ENCODE measurements at places on chromosomes 1 and 21. TPM values are rescaled to one million over a fixed set of nuclear protein-coding genes. Genes with fewer than 3 reads are reported as not detected.

CHRM3 gene
- total RNA-seq: 0.47 TPM

GRCh38 chr1:244849189-244849866, 13.9 kb downstream of the COX20 start:
- no peak for DNase-seq
- no peak overlapping the region for H3K27ac ChIP-seq
- no peaks in the 10 kb centered on the region for H3K4me1 ChIP-seq
- no peak overlapping the region for H3K4me3 ChIP-seq

DNA sequence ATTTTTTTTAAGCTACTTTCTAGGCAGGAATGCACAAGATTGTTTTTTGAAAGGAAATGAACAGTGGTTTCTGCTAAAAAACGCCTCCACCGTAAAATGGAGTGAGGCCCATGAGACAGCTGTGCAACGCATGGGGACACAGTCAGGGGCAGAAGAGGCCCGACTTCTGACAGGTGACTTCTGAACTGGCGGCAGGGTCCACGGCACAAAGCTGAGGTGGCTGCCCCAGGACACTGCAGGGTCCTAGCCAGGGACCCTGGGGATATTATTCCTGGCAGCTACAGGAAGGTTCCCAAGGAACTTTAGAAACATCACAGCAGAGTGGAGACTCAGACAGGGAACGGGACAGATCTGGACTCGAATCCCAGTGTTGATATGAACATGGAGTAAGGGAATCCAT, 75.1 kb downstream of the SIM2 start:
- peaks cover 7% of the 10 kb centered on the region for H3K4me1 ChIP-seq
- no peaks in the 10 kb centered on the region for H3K36me3 ChIP-seq
- H3K27me3 ChIP-seq: no peaks in the 10 kb centered on the region
- H3K27ac ChIP-seq: peak overlapping the region; percentile 14
- DNase-seq: peak; percentile 11
- H3K4me3 ChIP-seq: no peak overlapping the region

GRCh38 chr21:42547001-42547905, 33.6 kb downstream of the SLC37A1 start:
- no peak overlapping the region for H3K27ac ChIP-seq
- H3K4me3 ChIP-seq: no peak overlapping the region
- no peaks in the 10 kb centered on the region for H3K27me3 ChIP-seq
- no peaks in the 10 kb centered on the region for H3K4me1 ChIP-seq
- no peaks in the 10 kb centered on the region for H3K36me3 ChIP-seq

DNA sequence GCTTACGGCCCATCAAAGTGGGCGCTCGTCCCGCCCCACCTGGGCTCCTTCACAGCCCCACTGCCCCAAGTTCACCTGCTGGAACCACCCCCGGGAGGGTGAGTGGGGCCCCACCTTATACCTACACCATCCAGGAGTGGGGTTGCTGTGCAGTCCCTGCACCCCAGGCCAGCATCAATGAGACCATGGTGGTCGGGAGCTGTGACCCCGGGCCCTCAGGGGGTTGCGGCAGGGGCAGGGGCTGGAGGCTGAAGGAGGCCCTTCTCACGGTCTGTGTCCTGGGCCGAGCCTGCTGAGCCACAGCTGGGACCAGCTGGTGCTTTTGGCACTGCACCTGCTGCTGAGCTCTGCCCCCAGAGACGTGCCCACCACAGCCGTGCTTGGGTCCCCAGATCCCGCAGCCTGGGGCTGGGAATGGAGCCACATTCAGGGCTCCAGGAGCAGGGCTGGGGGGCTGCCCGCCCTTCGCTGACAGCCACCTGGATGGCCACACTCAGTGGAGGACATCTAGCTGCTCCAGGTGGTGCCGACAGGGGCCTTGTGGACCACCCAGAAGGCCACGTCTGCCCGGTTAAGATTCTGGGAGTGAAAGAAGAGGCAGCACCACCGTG, 17.4 kb downstream of the ACTRT2 start:
- H3K36me3 ChIP-seq: no peaks in the 10 kb centered on the region
- no peak for DNase-seq
- no peak overlapping the region for H3K27ac ChIP-seq

GRCh38 chr1:240515505-240515904, 96.5 kb downstream of the GREM2 start:
- no peaks in the 10 kb centered on the region for H3K36me3 ChIP-seq
- no peak overlapping the region for H3K27ac ChIP-seq
- H3K27me3 ChIP-seq: no peaks in the 10 kb centered on the region
- H3K4me3 ChIP-seq: no peak overlapping the region
- DNase-seq: no peak

DNA sequence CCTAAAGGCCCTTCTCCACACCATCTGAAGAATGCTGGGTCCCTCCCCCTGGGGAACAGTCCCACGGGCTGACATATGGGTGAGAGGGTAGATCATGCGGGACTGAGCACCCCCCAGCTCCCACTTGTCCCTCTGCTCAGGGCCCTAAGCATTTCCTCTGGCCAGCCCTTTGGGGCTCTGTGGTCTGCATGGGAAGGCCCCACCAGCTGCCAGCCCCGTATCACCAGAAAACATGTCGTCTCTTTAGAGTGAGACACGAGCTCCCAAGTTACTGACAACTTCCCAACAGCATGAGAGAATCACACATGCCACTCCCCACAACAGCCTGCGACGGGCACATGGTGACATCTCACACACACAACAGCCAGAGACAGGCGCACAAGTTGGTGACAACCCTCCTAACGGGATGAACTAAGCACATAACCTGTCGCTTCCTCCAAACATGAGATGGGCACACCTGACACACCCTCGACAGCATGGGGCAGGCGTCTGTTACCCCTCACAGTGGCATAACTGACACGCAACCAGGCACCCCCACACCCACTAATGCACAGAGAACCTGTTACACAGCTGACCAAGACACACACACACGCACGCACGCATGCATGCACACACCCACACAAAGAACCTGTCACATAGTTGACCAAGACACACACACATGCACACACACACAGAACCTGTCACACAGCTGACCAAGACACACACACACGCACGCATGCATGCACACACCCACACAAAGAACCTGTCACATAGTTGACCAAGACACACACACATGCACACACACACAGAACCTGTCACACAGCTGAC, 41.2 kb downstream of the AHDC1 start:
- peaks cover 29% of the 10 kb centered on the region for H3K36me3 ChIP-seq
- no peak for DNase-seq
- H3K27me3 ChIP-seq: no peaks in the 10 kb centered on the region
- H3K4me3 ChIP-seq: no peak overlapping the region
- H3K27ac ChIP-seq: no peak overlapping the region
- peaks cover 76% of the 10 kb centered on the region for H3K4me1 ChIP-seq

DNA sequence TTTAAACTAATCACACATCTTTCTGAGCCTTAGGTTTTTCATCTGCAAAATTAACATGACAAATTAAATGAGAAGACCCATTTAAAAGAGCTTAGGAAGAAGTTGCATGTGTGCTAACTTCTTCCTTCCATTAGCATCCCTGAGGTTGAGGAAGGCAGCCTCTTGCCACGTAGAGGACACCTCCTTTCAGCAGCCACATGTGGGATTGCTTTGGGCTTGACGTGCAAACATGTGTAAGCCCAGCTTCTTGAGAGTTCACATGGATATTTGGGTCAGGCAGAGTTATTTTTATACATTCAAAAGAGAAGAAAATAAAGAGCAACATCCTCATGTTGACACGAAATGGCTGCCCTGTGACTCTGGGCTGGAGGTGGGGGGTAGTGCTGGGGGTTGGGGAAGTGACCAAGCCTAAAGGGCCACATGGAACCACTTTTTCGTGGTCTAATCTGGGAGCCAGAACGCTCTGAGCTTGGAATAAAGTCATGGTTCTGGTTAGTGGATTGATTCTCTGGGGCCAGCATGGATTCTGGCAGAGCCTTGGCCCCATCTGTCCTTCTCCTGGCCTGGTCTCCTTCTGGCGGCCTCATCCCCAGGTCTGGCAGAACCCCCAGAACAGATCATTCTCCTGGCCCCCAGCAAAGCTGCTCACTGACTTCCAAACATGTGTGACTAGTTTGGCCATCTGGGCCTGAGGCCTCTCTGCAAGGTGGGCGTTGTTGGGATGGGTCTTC, 137.1 kb upstream of the USP24 start:
- no peaks in the 10 kb centered on the region for H3K27me3 ChIP-seq
- H3K27ac ChIP-seq: no peak overlapping the region
- H3K4me3 ChIP-seq: no peak overlapping the region
- DNase-seq: no peak
- no peaks in the 10 kb centered on the region for H3K4me1 ChIP-seq

MMEL1 gene
- not detected for total RNA-seq

- no peak for DNase-seq
- no peak overlapping the region for H3K4me3 ChIP-seq
- H3K36me3 ChIP-seq: no peaks in the 10 kb centered on the region
- H3K27ac ChIP-seq: no peak overlapping the region
Measured at GRCh38 chr1:185608177-185608576, 126.0 kb upstream of the HMCN1 start.
